Activated CD4-positive, alpha-beta T cell treated with anti-CD3 and anti-CD28 coated beads for 24 hours (primary cell): ENCODE measurements at places on chromosomes 2 and 18.

DNA sequence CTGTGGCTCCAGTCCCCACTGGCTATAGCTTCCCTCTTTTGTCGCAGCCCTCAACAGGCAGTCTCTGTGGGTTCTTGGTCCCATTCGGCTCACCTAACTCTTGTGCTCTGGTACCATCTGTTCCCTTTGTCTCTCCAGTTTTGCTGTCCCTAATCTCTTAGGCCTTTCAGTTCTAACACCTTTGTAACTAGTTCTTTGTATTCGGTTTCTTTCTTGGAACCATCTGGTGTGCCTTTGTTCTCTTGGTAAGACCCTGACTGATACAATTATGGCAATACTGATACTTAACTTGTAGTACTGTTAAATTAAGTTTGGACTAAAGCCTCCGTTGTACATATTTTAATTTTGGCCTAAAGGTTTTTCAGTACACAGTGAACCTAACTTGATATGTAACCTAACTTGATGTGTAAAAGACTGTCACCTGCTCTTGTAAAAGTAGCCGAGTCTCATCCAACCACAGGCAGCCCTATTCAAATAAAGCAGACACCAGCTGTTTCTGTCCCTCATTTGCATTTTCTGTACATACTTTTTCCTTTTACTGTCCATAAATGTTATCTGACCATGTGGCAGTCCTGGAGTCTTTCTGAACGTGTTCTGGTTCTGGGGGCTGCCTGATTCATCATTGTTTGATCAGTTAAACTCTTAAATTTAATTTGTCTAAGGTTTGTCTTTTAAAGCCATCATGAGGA lies 4.8 kb upstream of the MRPL44 start:
- no peak for DNase-seq

- DNase-seq = no peak
Measured at GRCh38 chr2:188091220-188091619, 200.5 kb upstream of the GULP1 start.

DNA sequence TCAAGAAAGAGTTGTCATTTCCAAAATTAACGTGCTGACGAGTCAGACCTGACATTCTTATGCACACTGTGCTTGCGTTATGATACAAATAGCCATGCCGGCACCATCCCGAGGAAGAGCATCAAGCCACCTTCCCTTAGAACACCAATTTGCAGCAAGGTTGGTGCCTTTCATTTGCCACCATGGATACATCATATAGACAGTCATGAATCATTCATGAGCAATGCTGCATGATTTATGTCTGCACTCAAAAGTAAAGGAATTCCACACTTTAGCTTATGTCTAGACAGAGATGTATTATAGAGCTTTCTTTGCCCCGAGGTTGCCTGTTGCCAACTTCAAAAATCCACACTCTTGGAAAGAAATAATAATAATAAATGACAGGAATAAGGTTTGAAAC lies 166.9 kb downstream of the VWC2L start:
- no peak for DNase-seq

- no peak for DNase-seq
Measured at GRCh38 chr18:34957864-34958259, 83.4 kb upstream of the MAPRE2 start.

DNA sequence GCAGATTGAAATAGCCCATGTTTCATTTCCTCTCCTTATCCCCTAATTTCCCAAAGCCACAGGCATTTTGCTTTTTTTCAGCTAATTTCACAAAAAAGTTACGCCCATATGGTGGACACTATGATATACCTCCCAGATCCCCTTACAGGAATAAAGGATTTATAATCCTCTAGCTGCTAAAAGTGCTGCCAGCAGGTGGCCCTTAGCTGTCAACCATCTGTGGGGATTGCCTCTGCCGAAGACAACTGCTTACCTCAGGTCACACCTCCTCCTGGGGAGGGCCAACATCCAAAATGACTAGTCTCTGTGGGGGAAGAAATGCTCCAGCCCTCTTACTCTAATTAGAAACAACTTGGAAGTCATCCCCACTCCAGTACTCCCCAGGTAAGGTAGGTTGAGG lies 61.0 kb upstream of the EPB41L3 start:
- DNase-seq = no peak

DNA sequence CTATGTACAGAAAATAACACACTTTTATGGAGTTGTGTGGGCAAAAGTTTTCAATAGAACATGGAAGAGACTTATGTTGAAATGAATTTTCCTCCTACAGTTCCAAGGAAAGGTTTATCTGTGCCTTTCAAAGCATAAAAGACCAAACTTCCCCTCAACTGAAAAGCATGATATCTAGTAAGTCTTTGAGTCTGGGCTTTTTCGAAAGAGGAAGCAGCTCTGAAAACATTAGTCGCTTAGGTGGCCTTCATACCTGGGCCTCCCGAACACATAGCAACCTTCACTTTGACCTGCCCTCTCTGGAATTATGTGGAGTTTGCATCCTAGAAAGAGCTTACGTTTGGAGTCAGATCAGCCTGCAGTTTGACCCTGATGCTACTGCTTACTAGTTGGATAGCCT lies 4.8 kb upstream of the CAPN14 start:
- DNase-seq = no peak

- DNase-seq = no peak
Measured at GRCh38 chr2:201171259-201171814, 11.6 kb upstream of the CASP10 start.

DNA sequence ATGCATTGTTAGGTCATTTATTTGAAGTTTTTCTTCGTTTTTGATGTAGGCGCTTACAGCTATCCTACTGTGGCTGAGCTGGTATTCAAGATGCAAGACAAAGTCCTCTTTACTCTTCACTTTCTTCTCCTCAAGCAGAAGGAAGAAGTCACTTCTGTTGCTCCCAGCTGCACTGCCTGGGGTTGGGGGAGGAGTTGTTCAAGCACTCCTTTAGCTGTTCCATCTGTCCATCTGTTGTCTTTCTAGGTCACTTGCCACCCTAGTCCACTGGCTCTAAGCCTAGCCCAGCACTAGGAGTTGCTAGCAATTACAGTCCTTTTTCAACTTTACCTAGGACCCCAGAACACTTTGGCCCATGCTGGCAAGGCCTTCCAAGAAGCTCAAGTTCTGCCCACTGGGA lies 200.6 kb upstream of the RBMS1 start:
- DNase-seq = no peak

DNA sequence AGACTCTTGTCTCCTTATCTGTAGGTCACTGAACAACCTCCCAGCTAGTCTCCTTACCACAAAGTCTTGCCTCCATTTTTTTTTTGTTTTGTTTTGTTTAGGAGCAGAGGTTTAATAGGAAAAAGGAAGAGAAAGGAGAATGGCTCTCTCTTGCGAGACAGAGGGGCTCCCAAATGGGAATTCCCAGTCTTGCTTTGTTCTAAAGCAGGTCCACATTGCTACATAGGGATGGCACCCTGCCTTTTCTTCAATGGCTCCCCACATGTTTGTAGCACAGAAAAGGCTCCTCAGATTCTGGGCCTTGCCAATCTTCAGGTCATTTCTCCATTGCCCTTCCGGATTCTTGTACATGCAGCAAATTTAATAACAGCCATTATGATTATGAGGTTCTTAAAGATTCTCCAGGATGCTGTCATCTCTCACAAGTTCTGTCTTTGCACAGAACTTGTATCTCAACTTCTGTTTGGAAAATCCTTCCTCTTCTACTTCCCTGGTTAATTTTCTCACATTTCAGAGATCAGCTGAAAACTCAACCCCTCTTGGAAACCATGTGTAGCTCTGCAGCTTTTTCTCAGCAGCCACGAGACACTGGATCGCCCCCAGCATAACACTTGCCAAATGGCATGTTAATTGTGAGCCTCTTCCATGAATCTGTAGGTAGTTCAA lies 23.6 kb downstream of the IL1F10 start:
- no peak for DNase-seq

DNA sequence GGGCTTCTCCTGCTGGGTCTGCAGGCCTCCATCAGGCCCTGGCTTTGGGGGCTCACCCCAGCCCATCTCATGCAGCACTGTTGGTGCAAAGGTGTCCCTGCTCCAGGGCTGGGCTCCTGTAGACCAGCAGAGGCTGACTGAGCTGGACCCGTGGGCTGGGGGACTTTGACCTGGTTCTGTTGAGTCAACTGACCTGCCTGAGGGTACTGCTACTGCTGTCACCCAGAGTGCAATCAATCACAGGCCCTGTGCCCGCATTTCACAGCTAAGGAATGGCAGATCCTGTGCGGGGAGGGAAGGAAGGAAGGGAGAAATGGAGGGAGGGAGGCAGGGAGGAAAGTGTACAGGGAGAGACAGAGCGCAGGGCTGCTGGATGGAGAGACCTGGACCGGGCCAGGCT lies 136.8 kb downstream of the TPO start:
- DNase-seq = no peak

- no peak for DNase-seq
Measured at GRCh38 chr18:22349317-22349898, 68.3 kb downstream of the CTAGE1 start.

DNA sequence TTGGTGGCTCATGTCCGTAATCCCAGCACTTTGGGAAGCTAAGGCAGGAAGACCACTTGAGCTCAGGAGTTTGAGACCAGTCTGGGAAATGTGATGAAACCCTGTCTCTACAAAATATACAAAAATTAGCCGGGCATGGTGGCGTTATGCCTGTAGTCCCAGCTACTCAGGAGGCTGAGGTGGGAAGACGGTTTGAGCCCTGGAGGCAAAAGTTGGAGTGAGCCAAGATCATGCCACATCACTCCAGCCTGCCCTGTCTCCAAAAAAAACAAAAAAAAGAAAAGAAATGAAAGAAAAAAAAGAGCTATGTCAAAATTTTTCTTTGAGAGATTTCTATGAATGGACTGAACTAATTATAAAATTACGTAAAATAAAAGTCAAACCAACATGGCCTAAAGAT lies 34.7 kb downstream of the ROCK2 start:
- DNase-seq = no peak

DNA sequence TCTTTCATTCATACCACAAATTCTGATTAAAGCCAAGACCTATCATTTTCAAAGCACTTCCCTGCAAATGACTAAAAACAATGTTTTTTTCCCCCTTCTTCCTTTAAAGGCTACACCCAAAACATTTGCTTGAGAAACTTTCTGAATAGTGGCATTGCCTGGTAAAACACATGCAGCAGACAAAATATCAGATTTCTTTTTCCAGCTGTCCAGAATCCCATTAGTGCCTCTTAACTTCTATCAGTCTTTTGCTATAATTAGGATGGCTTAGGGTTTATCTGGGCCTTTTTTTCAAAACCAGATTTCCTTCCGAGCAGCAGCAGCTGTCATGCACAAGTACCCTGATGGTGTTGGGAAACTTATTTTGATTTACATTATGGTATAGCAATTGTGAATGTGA lies 50.6 kb downstream of the ALPK2 start:
- DNase-seq = no peak

DNA sequence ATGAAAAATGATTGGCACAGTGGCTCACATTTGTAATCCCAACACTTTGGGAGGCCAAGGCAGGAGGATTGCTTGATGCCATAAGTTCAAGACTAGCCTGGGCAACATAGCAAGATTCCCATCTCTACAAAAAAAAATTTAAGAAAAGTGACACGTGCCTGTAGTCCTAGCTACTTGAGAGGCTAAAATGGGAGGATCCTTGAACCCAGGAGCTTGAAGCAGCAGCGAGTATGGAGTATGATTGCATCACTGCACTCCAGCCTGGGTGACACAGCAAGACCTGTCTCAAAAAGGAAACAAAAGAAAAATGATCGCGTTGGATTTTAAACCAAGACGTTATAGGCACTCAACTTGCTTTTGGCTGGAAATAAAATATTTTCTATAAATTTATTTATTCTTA lies 37.8 kb upstream of the CREB1 start:
- DNase-seq = no peak

DNA sequence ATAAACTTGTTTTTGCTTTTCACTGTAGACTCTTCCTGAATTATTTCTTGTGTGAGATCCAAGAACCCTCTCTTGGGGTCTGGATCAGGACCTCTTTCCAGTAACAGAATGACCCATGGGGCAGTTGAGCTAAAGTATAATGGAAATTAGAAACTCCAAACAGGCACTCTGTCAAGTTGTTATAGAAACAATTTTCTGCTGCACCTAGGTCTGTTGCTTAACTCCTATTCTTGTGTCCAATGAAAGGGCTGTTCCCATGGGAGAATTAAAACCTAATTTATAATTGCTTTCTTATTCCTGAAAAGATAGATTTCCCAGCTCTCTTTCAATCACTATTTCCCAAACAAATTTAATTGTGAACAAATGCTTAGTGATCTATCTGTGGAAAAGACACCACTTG lies 1341.3 kb upstream of the PIK3C3 start:
- DNase-seq = no peak

DNA sequence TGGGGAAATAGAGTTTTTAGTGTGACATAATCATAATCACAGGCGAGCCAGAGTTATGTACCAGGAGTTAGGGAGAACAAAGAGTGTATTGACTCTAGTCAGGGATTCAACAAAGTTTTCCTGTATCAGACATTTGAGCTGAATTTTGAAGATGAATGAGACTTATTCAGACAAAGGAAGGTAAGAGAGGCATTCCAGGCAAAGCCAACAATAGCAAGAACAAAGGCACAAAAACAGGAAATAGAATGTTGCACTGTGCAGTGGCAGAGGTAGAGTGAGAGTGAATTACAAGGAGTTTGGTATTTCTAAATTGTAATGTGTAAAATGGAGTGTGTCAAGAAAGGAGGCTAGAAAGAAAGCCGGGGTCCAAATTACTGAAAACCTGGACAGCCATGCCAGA lies 156.2 kb downstream of the CCDC148 start:
- no peak for DNase-seq

GRCh38 chr2:98773169-98773568 lies 42.2 kb upstream of the MGAT4A start:
- DNase-seq = no peak

GRCh38 chr2:172131713-172132555 lies 29.2 kb upstream of the DLX2 start:
- DNase-seq = no peak

- no peak for DNase-seq
Measured at GRCh38 chr2:64607381-64608304, 46.1 kb downstream of the SERTAD2 start.

DNA sequence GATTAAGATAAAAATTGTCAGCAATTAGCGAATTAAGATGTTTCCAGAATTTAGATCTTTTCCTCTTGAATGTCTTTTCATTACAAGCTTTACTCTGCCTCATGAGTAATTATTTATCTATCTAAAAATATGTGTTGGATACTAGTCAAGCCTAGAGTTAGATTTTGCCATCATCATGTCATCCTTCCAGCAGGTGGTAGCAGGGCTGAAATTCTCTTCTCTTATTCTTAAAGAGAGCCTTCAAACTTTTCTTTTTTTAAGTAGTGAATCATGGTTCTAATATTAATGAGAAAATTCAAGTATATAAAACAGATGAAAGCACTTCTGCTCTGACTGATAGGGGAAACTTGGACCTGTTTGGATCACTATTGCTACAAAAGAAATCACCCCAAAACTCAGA lies 240.7 kb upstream of the EPAS1 start:
- no peak for DNase-seq

DNA sequence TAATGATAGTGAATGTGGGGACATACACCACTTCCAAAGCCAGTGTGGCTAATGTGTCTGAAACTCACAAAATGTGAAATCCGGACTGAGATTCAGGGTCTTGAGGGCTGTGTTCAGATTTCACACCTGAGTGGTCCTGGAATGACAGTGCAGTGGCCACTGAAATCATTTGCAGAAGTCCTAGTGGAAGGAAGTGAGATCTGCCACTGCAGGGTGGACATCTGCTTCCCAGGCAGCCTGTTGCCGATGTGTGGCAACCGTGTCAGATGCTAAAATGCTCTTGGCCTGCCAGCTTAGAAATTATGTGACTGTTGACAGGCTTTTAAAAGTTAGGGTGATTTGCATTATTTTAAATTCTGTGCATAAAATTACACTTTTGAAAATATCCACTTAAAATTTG lies 77.8 kb upstream of the TMEM200C start:
- no peak for DNase-seq
